ENCODE measurements at places on chromosomes 6 and 20.

DNA sequence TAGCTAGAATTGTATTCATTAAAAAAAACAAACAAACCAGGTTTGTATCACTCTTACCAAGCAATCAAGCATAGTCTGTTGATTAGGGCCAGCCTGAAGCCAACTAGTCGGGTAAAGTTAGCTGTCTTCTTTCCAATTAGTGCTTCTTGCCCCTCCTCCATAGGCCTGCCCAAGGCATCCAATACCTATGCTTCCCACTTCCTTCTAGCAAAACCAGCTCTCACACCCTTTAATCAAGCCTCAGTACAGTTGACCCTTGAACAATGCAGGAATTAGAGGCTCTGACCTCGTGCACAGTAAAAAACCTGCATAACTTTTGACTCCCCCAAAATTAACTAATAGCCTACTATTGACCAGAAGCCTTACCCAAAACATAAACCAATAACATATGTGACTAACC, 119.1 kb upstream of the DTNBP1 start:
- no peak for DNase-seq

DNA sequence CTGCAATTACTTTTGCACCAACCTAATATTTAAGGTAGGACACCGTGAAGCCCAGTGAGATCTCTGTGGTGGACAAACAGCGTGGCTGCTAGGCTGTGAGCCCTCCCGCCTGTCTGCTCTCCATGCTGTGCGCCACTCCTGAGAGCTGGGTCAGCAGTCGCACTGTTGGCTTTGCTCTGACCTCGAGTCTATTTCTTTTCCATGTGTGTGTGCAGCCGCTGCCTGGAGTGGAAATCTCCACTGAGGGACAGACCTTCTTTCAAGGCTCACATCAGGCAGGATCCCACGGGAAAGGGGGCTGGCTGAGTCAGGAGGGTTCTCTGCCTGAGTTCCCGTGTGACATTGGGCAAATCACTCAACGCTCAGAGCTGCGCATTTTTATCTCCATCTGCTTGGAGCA, 27.1 kb downstream of the RIPOR3 start:
- DNase-seq: no peak

- peak; percentile 38 for DNase-seq
These were observed 210.7 kb downstream of the BCAS1 start for GRCh38 chr20:53859684-53860083.

- DNase-seq: peak; percentile 99
These were observed 8.7 kb upstream of the AP5S1 start for GRCh38 chr20:3811467-3812258.

DNA sequence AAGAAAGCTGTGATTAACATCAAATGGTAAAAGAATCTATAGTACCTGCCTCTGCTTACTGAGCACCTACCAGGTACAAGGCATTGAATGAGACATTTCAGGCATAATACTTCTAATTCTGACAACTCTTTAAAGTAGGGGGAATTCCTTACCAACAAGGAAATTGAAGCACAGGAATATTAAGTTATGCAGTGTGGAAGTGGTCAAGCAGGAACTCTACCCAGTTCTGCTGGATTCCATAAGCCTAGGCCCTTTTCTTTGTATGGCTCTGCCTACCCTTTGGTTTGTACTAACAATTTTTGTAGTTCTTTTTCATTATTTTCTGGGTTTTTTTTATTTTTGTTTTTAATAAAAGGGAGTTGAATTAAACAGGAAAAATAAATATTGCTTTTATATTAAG, 114.5 kb downstream of the MAP3K5 start:
- DNase-seq: no peak
